ENCODE measurements at places on chromosomes 4 and X.

DNA sequence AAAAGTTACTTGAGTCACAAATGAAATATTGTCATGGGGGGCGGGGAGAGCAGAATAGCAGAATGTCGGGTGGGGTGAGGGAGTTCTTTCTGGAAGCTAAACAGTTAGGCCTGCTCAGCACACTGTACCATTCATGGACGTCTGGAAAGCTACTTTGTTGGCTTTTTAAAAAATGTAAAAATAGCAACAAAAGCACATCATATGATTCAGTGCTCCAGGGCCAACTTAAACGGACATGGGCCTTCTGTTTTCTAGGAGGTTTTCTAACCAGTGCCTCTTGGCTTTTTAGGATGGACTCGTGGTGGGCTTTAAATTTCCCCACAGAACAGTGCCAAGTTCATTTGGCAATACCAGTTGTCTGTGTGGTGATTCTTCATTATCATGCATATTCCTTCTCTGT, 57.4 kb upstream of the CLCN4 start:
- DNase-seq = no peak

GRCh38 chrX:30957753-30958152, 68.7 kb upstream of the TAB3 start:
- DNase-seq = no peak

GRCh38 chrX:18575744-18576143, 96.2 kb downstream of the RS1 start:
- no peak for DNase-seq

GRCh38 chrX:24025741-24026403, 1.1 kb downstream of the KLHL15 start:
- DNase-seq = peak; percentile 1

GRCh38 chr4:103085555-103086196, 9.1 kb upstream of the SLC9B2 start:
- DNase-seq = no peak

DNA sequence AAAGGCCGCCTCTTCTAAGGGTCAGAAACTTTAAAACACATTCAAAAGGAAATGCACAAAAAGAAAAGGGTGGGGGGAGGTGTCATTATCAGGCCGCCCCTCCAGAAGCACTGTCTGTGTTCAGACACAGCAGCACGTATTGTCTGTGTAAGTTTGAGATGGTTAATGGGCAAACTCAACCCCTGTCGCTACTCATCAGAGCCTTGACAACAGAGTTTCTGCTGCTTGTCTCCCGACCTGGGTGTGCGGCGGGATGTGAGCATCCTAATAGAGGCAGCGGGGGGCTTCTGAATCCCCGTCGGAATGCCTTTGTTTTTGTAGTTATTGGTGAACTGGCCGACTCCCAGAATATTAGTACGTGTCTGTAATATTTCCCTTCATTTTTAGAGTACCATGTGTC, 158.9 kb downstream of the DCTD start:
- no peak for DNase-seq
